ENCODE measurements at places on chromosomes 3 and 15.

GRCh38 chr3:17640466-17640865, 102.0 kb downstream of the TBC1D5 start:
- no peak for DNase-seq

DNA sequence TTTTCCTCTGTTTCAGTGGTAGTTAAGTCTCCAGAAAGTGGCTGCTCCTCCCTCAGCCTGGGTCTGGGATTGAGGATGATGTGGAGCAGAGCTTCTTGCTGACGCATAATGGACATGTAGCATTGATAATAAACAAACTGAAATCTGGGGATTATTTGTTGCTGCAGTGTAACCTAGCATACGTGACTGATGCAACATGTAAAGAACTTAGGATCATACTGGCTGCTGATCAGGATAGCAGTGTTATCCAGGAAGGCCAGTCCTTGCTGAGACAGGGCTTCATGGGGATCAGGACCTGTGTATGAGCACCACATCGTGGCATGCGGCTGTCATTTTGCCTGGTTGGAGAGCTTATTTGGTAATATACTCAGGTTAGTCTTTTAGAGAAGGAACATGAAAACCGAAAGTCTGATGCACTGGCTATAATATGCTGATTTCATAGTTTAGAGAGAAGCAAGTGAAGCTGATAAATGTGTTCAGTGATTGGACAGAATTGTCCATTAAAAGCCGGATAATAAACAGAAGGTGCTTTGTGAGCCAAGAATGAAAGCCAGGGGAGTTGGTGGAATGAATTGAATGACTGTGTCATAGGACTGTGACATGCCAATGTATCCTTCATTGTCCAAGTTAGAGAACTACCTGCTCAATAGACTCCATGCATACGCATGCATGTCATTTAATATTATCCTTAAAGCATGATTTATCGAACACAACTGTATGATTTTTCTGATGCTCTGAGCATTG, 4.1 kb downstream of the MINAR1 start:
- DNase-seq: no peak

DNA sequence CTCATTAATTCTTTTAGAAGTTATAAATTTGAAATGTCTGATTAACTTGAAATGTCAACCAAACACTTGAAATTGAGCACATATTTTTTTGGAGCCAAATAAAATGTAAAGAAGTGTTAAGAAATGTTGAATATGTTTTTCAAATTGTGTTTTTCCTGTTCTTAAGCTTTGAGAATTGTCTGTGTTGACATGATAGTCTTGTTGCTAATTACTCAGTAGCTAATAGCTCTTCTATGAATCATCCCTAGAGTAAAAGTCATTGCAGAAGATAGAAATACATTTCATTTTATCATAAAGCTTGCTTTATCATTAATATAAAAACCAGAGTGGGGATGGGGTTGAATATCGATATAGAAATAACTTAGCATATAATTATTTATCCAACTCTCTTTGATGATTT, 41.9 kb upstream of the ABHD10 start:
- DNase-seq: no peak

DNA sequence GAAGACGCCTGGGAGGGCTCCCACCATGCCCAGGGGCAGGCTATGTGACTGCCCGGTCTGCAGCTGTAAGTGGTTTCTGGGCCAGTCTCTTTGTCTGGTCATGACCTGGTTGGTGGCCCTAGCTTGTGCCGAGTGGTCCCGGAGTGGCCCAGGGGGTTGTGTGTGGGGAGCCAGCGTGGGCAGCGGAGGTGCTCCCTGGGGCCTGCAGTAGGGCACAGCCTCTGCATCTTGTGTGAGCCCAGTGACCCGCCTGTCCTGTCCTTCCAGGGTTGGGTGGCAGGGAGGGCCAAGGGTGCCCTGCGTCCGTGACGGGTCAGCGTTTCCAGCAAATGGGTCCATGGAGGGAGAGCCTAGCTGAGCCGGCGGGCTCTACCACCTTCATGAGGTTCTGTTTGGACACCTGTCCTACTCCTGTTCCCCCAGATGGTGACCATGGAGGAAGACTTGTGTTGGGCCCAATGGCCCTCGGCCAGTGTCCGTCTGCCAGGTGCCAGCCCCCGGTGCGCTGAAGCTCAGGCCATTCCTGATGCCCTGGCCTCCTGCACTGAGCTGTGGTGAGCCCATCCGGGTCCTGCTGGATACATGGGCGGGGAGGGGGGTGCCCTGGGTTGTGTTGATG, 215.4 kb downstream of the SNRPN start:
- peak; percentile 1 for DNase-seq

DNA sequence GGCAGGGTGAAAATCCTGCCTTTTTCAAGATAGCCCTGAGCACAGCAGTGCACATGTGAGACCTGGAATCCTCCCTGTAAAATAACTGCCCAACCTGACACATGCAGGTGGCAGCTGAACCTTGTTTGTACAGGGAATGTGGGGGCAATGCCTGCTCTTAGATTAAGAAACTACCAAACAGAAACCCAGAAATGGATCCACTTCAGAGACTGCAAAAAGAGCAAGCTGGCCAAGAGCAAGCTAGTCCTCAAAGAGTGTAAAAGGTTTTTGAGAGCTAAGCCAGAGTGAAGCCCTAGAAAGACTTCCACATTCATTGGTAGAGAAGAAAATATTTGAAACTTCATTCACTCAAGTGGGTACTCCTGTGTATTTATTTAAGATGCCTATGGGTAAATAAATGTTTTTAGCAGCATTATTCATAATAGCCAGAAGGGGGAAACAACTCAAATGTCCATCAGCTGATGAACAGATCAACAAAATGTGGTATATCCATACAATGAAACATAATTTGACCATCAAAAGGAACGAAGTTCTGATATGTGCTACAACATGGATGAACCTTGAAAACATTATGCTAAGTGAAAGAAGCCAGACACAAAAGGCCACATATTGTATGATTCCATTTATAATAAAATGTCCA, 96.0 kb upstream of the TSC22D2 start:
- no peak for DNase-seq

DNA sequence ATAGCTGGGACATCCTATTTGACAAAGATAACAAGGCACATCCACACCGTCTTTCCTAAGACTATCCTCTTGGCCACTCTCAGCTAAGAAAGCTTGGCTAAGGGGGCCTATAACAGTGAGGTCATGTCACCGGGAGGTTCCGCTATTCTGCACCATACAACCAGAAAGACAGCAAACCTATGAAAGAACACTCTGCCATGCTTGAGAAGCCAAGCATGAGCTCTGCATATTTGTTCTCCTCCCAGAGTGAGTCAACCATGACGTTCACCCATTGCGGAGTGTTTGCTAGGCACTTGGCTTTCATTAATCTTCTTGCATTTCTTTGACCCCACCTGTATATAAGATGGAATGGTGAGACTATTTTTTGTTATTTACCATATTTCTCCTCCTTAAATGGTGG, 141.2 kb downstream of the GMNC start:
- DNase-seq: no peak

- peak; percentile 64 for DNase-seq
These were observed at the start of gene PROS1 for GRCh38 chr3:93973131-93974126. TSS of gene PROS1 (minus strand) at chr3:93973896. CDS start at chr3:93973749, 147 bp downstream.

- peak; percentile 33 for DNase-seq
These were observed 13.6 kb upstream of the COMMD2 start for GRCh38 chr3:149765762-149766334.

DNA sequence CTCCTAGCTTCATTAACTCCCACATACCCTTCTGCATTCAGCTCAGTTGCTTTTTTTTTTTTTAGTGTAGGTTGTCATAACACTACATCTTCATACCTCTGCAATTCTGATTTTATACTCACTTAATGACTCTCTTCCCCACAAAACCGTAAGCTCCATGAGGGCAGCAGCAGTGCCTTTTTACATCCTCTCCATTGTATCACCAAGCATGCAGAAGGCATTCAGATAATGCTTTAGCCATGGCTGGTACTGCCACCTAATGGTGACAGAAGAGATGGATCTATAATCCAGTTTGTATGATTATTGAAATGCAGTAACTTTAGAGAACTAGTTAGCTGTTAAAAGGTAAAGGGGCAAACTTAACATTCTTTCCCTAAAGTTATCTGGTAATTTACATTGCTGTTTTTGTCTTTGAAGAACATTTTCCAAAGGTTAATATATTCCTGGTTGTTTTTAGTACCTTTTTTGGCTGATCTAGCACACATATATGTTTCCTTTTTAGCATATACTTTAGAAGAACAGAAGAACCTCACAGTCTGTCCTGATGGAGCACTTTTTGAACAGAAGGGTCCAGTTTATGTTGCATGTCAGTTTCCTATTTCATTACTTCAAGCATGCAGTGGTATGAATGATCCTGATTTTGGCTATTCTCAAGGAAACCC, 36.8 kb downstream of the ATP1B3 start:
- DNase-seq: peak; percentile 68

DNA sequence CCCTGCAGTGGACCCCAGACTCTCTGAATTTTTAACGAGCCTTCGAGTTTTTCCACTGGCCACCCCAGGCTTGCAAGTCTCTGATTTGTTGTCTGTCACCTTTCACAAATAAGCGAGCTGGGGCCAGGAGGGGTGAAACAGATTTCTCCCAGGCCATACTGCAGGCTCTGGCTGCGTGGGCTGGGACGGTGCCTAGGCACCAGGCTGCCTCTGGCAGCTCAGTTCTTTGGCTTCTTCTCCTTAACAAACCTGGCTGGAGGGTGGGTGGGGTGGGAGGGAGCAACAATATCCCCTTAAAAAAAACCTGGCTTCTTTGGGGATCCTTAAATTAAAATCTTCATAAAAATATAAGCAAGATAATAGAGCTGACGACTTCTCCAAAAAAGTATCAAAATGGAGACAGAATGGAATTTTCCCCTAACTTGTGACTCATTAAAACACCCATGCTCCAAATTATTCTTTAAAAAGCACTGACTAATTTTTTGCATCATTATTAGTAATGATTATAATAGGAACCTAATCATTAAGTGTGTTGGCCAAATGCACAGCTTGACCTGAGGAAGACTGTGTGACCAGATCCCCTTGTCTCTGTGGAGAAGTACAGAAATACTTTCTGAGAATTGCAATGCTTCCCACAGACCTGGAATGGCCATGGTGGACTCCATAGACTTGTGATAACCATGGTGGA, 84.1 kb downstream of the SNRK start:
- no peak for DNase-seq

DNA sequence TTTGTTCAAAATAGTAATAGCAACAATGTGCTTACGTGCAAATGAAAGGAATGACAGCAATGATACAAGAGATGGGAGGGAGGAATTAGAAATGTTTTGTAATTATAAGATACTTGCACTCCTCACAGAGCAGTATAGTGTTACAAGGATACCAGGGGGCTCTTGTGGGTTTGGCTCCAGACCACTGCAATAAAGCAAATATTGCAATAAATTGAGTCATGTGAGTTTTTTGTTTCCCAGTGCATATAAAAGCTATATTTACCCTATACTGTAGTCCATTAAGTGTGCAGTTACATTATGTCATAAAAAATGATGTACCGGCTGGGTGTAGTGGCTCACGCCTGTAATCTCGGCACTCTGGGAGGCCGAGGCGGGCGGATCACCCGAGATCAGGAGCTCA, 864.3 kb downstream of the NSUN3 start:
- DNase-seq: no peak

DNA sequence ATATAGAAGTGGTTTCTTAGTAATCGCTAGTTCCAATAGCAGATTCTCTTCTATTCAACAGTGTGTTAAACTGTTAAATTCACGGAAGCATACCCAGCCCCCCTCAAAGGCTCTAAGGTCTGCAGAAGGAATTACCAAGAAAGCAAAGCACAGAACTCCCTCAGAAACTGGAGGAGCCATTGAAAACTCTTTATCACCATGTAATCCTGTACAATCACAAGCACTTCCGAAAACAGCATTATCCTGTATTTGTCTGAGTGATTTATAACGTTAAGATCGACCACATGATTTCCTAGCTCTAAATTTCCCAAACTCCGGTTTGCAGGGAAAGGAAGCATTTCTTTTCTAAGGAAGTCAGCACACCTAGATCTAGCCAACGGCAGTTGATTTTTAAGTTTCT, 20.0 kb downstream of the MYO1E start:
- DNase-seq: no peak

DNA sequence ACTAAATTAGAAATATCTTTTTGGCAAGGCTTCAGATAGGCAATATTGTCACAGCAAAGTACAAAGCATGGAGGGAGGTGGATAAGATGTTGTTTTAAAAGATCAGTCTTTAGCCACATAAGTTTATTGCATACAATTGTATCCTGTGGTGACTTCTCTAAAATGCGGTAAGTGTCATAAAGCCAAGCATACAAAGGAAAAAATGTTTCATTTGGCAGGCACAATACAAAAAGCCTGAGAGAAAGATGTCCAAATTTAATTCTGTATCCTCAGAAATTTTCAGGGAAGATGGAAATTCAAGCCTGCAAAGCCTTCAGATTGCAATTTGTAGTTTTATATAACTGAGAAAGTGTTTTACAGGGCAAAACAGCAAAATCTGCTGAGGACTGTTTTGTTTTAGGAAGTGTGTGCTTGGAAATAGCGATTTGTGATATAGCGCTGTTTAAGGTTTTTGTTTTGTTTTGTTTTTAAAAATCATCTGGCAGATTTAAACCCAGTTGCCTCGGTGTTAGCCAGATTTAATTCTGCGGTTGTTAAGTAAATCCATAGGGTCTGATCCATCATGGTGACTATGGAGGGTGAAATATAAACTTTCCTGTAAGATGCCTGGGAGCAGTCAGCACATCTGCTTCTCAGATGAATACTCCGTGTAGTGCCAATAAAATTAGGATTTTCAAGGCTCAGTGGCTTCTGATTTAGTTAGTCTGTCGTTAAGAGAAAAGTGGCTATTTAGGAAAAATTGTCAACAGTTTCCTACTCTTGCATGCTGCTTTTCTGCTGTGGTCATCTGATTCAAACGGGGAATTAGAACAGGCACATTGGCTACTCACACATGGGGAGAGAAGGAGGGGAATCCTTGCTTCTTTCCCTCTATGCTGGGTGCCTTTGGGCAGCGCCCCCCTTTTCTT, 8.0 kb downstream of the KAT2B start:
- DNase-seq: no peak

- peak; percentile 13 for DNase-seq
These were observed 214.9 kb upstream of the ARRDC4 start for GRCh38 chr15:97745481-97746071.

DNA sequence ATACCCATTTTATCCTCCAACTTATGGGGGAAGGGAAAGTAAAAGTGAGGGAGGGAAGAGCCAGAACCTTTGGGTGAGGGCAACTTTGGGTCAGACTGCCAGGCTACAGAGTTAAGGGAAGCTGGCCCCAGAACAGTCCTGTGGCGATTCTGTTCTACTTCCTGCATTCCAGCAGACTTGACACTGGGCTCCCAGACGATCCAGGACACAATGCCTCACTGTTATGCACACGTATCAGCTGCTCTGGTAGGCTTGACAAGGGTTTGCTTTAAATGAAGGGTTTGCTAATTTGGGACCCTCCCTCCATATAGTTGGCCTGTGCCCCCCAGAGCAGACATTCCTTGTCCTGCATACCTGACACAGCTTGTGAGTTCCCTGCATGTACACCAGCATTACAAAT, 10.7 kb downstream of the GORASP1 start:
- no peak for DNase-seq

GRCh38 chr3:172939651-172940293, 189.2 kb downstream of the ECT2 start:
- no peak for DNase-seq

DNA sequence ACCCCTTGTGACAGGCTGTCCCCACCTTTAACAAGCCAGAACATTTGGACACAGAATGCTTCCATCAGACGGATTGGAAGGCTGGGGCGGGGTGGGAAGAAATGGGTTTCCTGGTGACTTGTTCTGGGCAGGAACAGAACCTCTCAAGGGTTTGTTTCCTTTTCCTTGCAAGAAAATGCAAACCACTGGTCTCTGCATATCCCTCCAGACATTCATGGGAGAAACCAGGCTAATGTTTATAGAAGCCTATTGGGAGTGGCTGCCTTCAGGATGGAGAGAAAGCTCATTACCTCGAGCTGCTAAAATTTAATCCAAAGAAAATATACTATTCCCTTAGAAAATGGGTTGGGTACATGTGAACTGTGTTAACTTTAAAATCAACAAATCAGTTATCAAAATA, 21.9 kb downstream of the MINAR1 start:
- no peak for DNase-seq
